ENCODE measurements at places on chromosomes 6 and 20.
A peak's percentile ranks its signal among the peaks of the same experiment; 100 is the strongest.

DNA sequence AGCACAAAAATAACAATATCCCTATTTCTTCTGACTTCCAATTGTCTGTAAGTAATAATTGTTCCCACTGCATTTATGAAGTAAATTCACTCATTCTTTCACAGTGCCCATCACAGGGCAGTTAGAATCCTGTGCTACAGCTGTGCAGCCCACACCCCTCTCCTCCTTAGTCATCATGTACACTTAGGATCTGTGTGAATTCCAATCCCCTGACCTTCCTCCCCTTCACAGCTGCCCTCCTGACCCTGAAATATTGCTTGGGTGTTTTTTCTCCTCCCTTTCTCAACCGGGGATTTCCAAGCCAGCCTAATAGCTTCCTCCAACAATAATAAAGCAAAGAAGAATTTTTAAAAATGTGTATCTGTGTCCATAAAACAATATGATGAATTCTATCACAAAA is 91.5 kb upstream of the BEND6 start:
- DNase-seq, result peak; percentile 80

GRCh38 chr20:37516811-37517750 is 4.0 kb upstream of the NNAT start:
- no peak for DNase-seq

GRCh38 chr6:158324136-158324535 is 11.9 kb downstream of the TULP4 start:
- DNase-seq, result no peak

DNA sequence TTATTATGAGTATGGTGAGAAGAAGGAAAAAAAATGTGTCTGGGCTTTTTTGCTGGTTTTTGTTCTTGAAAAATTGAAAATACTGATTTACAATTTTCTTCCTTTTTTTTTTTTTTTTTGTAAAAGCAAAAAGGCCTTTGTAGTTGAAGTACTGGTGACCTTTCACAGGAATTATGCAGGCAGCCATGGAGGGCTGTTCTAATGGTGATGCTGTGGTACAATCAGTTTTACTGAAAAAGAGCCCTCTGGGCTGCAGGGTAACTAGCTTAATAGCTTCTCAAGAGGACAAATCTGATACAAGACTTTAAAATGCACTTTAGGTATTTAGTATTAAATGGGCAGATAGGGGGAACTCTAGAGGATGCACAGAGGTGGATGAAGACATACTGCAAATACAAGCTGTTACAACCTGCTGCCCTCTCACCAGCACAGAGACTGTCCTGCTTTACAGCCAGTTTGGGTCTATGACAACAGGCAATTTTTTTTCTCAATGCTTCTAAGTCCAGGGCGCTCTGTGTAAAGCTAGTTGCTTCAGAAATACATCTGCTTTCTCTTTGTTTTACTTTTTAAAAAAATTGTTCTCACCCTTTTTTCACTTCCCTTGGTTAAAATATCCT is 61.6 kb upstream of the HS3ST5 start:
- no peak for DNase-seq

- DNase-seq, result no peak
Observed at GRCh38 chr6:25749837-25750236, 4.7 kb upstream of the SLC17A4 start.

GRCh38 chr6:128139519-128139918 is 238.7 kb upstream of the THEMIS start:
- DNase-seq, result peak; percentile 2

GRCh38 chr6:45681860-45682511 is 304.3 kb upstream of the SUPT3H start:
- DNase-seq, result peak; percentile 72

- DNase-seq, result no peak
Observed at GRCh38 chr6:152209211-152209610, 401.7 kb downstream of the ESR1 start.

GRCh38 chr6:144190593-144190992 is 40.3 kb downstream of the STX11 start:
- DNase-seq, result peak; percentile 9

- no peak for DNase-seq
Observed at GRCh38 chr6:52164319-52165094, 21.7 kb upstream of the IL17A start.

DNA sequence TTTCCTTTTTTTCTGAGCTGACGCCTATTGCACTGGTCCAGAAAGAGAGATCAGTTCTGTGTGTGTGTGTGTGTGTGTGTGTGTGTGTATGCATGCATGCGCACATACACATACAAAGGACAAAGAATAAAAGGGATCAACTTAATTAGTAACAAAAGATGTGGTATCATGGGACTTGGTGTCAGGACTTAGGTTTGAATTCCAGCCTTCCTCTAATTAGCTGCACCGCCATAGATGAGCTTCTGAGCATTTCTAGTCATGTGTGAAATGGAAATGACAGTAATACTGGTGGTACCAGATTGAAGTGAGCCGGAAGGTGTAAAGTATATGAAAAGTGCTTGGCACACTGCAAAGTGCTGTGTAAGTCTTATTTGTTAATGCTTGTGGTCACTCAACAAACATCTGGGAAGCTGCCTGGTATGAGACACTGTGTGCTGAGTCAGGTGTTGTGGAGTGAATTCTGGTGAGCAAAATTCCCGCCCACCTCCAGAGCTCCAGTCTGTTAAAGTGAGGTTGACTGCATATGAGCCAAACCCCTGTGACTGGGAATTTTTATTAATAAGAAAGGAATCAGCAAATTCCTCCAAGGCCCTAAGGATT is 12.4 kb downstream of the DAAM2 start:
- DNase-seq, result no peak

DNA sequence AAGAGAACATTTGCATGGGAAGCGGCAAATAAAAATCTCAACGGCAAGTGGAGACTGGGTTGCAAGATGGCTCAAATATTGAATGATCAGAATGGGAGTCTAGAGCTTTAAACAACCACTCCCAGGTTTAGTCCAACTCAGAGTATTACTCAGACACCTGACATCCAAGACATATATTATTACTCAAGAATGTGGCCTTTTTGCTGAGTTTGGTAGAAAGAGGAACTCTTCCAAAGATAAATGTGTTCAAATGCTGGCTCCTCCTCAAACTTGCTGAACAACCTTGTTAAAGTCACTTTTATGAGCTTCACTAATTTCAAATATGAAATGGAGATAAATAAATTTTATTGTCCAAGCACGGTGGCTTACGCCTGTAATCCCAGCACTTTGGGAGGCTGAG is 77.8 kb downstream of the ESR1 start:
- no peak for DNase-seq

DNA sequence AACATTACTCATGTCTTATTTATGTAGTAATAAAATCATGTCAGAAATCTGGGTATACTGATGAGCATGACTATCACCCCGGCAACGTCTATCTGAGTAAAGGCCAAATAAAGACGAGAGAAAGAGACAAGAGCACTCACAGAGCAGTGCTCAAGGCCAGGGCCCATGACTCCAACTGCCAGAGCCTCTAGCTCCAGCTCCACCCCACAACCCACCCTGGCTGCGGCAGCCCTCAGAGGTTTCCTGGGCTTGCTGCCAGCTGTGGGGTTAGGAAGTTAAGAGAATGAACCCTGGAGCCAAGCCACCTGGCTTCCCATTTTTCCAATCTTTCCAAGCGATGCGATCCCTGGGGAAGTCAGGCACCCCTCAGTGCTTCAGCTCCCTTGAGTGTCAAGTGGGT is 92.0 kb upstream of the PAX1 start:
- no peak for DNase-seq

DNA sequence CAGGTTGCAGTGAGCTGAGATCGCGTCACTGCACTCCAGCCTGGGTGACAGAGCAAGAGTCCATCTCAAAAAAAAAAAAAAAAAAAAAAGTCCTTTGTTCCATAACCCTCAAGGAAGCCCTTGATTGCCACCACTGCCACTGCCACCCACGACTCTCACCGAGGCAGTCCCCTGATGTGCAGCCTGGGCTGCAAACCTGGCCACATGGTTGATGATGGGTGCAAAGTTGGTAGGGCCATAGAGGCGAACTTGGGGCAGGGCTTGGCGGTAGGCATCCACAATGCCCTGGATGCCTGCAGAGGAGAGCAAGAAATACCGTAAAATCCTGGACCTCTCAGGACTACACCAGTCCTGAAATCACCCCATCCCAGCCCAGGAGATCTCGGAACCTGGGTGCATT is 11.5 kb downstream of the SPAG4 start:
- DNase-seq, result no peak

GRCh38 chr6:150310539-150310938 is 58.3 kb upstream of the IYD start:
- no peak for DNase-seq

- no peak for DNase-seq
Observed at GRCh38 chr20:42095221-42095620, 477.0 kb upstream of the CHD6 start.

DNA sequence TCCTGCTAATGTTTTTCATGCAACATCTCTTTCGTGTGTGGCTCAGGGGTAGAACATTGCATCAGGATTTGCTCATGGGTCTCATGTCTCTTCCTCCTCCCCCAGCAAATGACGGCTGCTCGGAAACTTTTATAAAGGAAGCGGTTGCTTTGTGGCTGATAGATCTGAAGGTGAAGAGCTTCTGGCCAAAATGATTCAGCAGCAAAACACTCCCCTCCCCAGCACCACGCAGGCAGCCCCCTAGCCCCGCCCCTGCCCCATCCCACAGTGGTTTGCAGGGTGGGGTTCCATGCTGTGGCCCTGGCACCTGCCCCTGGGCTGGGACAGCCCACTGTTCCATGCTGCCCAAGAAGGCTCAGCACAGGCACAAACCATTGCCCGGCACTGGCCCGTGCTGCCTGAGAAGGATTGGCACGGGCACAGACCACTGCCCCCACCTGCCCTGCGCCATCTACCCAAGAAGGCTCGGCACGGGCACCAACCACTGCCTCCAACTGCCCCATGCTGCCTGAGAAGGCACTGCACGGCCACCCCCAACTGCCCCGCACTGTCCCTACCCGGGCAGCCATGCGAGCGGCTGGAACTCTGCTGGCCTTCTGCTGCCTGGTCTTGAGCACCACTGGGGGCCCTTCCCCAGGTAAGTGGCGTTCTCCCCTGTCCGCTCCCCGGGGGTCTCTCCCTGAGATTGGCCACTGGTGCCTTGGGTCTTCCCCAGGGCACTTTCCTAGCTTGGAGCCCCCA is at the start of gene CST7:
CST7 (plus strand) TSS at position 331 of the 741 bp plus-strand sequence; CDS start at position 568, 237 bp downstream.
- DNase-seq, result no peak

GRCh38 chr6:100057941-100058340 is 63.9 kb upstream of the MCHR2 start:
- DNase-seq, result no peak

DNA sequence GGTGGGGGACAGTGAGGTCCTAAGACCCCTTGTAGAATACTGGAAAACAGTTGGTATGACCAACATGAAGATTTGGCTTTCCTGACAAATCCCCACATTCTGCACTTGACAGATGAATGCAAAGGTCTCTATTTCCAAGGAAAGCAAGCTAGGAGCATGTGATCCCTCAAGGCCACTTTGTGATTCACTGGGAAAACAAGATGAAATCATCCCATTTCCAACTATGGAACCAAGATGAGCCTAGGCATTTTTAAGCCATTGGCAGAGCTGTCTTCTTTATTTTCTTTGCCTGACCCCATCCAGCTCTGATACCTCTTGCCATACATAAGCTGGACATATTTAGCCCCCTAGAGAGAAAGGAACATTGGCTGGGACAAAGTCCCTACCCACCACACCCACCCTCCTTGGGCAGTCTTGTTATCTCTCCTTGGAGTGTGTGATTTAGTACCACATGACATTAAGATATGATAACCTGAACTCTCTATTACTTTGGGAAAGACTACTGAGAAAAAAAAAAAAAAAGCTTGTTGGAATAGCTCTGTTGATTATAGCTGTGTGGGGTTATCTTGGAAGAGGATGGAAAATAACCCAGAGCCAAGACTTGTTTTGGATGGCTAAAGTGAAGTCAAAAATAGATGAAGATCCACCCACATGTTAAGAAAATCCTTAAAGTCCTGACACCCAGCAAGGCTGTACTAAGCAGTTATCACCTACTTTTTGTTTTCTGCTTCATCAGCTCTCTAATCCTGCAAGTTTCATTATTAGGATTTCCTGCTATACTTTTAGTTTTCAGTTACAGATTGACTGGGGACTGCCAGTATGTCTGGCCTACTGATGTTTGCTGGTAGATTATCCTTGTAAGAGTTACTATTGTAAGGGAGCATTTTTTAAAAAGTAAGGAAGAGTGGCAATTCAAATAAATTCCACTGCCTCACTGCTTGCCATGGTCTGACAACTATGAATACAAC is 90.1 kb upstream of the PREP start:
- no peak for DNase-seq

GRCh38 chr20:19913927-19914614 is 103.1 kb upstream of the NAA20 start:
- no peak for DNase-seq

DNA sequence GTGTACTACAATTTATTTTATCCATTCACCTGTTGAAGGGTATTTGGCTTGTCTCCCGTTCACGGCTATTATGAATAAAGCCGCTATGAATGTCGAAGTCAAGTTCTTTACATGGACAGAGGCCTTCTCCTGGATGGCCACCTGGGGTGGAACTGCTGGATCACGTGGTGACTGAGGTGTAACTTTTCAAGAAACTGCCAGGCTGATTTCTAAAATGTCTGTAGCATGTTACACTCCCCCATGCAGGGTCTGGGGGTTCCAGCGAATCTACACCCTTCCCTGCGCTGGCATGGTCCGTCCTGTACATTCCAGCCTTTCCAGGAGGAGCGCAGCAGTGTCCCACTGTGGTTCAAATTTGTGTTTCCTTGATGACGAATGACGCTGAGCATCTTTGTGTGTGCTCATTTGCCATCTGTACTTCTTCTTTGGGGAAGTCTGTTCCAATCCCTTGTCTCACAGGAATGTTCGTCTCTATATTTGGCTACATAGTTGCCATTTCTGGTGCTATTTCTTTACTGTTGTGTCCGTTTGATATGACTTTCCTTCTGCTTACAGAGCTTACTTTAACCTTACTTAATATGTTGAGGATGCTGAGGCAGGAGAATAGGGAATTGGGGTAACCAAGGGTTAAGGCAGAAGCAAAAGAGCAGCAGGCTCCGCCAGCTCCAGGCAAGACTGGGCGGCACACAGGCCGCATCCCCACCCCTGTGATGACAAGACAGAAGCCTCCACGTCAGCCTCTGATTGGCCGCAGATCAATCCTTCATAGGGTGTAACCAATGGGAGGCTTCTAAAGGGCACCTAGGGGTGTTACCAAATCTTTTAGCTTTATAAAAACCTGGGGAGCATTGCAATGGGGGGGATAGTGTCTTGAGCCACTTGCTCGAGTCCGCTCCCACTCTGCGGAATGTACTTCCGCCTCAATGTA is 106.6 kb downstream of the TAF4 start:
- peak; percentile 7 for DNase-seq

DNA sequence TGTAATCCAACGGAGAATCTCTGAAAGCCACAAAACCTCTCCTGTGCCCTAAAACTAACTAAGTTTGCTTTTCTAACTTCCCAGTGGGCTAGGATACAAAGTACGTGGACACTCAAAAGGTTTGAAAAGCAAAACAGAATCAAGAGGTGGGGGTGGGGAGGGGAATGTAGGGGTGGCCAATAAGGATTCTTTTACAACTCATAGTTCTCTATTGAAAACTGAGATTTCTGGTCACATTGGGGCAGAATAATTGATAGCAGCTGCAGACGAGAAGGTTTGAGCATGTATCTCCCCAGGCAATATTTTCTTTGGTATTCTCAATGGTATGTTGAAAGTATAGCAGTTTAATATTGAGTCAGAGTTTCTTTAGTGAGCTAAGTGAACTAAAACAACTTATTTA is 376.7 kb upstream of the CITED2 start:
- DNase-seq, result no peak

GRCh38 chr20:52312132-52312729 is 120.7 kb upstream of the ZFP64 start:
- DNase-seq, result peak; percentile 50

All from ACHN (cell line).